Activated naive CD4-positive, alpha-beta T cell treated with anti-CD3 and anti-CD28 coated beads for 36 hours (primary cell): ENCODE measurements at places on chromosomes 1 and 21. TPM values are rescaled to one million over a fixed set of nuclear protein-coding genes. Genes with fewer than 3 reads are reported as not detected.

Gene RHEX
- not detected for total RNA-seq

GRCh38 chr1:44019466-44019948 is 11.8 kb downstream of the SLC6A9 start:
- DNase-seq: no peak

- DNase-seq: no peak
Measured at GRCh38 chr1:35049116-35049515, 17.4 kb upstream of the ZMYM6 start.

- no peak for DNase-seq
Measured at GRCh38 chr1:172973424-172973823, 77.3 kb downstream of the TNFSF18 start.

GRCh38 chr1:119631086-119631432 is 17.0 kb downstream of the ZNF697 start:
- DNase-seq: no peak

Gene NRDC
- 136 TPM for total RNA-seq

DNA sequence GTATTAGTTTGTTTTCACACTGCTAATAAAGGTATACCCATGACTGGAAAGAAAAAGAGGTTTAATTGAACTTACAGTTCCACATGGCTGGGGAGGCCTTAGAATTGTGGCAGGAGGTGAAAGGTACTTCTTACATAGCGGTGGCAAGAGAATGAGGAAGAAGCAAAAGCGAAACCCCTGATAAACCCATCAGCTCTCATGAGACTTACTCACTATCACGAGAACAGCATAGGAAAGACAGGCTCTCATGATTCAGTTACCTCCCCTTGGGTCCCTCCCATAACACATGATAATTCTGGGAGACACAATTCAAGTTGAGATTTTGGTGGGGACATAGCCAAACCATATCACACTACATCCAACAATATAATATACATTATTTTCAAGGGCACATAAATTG is 145.7 kb upstream of the BARHL2 start:
- no peak for DNase-seq

GRCh38 chr1:221035662-221036153 is 156.5 kb downstream of the HLX start:
- DNase-seq: no peak

DNA sequence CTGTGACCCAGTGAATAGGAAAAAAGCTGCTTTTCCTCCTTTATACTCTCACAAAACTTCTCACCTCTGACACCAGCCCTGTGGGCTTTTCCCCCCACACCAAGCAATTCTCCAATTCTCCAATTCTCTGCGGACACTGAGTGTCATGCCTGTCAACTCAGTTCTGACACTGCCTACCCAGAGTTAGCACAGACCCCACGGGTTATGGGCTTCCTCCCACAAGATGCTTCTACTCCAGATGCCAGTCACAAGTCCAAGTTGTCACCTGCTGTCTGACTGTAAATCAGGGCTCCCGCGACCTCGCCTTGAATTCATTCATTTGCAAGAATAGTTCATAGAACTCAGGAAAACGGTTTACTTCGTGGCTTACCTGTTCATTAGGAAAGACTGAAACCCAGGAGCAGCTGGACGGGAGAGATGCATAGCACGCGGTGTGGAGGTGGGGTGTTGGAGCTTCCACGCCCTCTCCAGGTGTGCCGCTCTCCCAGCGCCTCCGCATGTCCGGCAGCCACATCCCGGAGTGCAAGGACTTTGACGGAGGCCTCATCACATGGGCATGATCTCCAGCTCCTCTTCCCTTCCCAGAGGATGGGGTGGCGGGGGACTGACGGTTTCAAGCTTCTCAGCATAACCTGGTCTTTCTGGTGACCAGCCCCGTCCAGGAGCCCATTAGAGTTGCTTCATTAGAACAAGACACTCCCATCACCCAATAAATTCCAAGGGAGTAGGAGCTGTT is 154.7 kb downstream of the PGBD5 start:
- no peak for DNase-seq

GRCh38 chr1:170511038-170511437 is 20.9 kb upstream of the GORAB start:
- DNase-seq: no peak
